ENCODE measurements at places on chromosomes 16 and 17.

DNA sequence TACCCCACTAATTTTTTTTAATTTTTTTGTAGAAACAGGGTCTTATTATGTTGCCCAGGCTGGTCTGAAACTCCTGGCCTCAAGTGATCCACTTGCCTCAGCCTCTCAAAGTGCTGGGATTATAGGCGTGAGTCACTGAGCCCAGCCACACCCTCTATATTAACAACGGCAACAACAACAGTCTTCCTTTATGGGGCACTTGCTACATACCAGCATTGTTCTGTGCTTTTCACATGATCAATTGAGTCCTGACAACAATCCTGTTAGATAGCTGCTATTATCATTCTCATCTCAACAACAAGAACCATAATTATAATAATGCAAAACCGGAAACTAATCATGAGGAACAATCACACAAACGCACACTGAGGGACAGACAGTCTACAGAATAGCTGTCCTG is 12.6 kb upstream of the ARL5C start:
- DNase-seq: no peak

DNA sequence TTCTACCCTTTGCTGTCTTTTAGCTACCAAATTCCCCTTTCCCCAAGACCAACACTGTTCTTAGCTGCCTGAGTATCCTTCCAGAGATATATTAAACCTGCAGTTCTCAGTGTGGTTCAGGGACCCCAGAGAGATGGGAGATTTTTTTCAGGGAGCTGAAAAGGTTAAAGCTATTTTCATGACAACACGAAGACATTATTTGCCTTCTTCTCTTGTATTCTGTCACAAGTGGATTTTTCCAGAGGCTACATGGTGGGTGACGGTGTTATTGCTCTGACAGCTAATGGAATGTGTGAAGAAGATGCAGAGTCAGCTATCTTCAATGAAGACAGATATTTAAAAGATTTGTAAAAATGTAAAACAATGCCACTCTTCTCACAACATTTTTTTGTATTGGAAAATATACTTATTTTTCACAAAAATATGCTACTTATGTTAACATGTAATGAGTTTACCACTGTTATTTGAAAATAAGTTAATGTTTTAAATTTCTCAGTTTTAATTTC is 69.0 kb downstream of the CFDP1 start:
- DNase-seq: no peak

- DNase-seq: no peak
These were observed 6.4 kb downstream of the STAT5A start for GRCh38 chr17:42294469-42295398.

DNA sequence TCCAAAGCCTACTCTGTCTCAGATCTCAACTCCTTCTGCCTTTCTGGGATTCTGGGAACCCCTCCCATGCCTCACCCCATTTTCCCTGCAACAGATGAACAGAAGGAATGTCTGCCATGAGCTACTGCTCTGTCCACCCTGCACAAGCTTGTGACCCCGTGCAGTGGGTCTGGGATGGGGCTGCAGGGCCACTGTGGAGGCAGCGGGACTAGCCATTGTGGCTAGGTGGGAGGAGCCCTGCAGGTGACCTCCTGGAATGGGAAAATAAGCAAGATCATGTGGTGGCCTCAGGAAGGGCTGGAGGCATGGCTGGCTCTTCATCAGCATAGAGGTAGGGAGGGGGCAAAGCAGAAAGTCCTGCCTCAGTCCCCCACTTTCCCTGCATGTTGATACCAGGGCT is 13.7 kb downstream of the PDP2 start:
- no peak for DNase-seq

DNA sequence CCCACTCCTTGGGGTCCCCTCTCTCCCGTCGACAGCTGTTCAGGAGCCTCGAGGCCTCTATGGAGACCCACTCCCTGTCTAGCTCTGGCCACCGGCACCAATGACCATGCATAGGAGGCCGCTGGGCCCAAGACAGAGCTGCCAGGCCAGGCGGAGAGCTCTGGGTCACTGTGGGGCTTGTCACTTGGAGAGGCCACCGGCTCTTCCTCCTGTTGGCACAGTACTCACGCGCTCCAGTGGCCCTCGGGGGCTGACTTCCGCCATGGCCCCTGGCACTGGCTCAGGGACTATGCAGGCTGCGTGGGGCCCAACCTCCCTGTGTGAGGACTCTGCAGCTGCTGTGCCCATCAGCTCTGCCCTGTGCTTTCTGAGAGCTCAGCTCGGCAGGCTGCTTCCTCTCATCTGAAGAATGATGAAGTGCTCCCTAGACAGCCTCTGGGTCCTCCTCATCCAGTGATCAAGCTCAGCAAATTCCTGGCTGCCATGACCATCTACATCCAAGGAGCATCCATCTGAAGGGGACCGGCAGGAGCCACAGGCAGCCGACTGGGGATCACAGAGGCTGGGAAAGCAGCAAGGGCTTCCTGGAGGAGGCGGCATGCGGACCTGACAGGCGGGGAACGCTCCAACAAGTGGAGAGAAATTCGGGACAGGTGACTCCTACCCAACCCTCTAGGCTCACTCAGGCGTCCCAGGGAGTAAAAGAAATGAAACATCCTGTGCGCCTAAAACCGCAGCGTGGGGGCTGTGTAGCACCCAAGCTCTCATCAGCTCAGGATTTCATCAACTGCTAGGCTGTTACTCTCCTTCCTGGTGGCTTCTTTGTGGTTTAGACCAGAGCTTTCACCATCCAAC is 16.8 kb downstream of the GALNS start:
- DNase-seq: no peak

DNA sequence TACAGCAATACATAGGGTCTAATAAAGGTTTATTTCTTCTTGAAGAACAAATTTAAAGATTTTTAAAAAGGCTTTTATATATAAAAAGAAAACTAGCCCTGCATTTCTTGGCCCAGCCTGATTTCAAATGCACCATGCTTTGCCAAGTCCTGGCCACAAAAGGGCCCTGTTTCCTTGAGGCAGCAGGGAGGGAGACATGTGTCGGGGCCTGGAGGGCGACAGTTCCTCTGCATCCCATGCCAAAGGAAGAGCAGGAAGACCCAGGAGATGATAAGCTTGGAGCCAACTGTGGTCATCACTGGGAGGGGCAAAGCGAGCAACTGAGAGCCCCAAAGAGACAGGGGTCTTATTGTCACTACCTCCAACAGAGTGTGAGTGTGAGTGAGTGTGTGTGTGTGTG is 571.5 kb upstream of the PSMD7 start:
- no peak for DNase-seq

- DNase-seq: no peak
These were observed 65.5 kb upstream of the DOC2B start for GRCh38 chr17:246851-247421.

- DNase-seq: no peak
These were observed 31.7 kb upstream of the DHX40 start for GRCh38 chr17:59533694-59534093.

DNA sequence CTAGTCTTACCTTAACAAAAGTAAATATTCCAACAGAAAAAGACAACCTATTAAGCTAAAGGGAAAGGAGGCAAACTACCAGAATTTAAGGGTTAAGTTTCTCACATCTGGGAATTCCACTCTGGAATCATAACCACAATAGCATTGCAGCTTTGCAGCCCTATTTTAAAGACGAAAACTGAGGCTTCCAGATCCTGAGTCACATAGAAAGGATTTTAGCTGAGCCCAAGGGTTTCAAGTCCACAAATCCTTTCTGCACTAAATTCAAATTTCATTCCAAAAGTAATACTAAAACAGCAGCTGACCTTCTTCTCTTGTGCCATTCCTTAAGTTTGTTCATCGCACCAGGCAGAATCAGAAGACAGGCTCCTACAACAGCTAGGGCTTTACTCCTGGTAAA is 17.8 kb downstream of the XYLT1 start:
- no peak for DNase-seq

DNA sequence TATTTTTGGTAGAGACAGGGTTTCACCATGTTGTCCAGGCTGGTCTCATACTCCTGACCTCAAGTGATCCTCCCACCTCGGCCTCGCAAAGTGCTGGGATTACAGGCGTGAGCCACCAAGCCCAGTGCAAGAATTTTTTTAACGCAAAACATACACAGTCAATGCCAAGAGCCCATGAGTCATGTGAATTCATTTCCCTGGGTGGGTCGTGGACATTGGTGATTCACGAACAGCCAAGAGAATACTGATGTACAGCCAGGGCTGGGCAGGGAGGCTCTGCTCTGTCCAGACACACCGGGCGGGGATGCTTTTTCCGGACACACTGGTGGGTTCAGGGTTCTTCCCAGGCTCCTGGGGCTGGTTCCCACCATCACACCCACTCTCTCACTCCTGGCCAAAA is 17.7 kb downstream of the SLC38A8 start:
- DNase-seq: no peak

- no peak for DNase-seq
These were observed 231.3 kb upstream of the CDH11 start for GRCh38 chr16:65353183-65353582.

- DNase-seq: no peak
These were observed 11.6 kb upstream of the MFAP4 start for GRCh38 chr17:19398301-19399181.

GRCh38 chr16:54649876-54650275 is 280.8 kb upstream of the IRX5 start:
- no peak for DNase-seq

DNA sequence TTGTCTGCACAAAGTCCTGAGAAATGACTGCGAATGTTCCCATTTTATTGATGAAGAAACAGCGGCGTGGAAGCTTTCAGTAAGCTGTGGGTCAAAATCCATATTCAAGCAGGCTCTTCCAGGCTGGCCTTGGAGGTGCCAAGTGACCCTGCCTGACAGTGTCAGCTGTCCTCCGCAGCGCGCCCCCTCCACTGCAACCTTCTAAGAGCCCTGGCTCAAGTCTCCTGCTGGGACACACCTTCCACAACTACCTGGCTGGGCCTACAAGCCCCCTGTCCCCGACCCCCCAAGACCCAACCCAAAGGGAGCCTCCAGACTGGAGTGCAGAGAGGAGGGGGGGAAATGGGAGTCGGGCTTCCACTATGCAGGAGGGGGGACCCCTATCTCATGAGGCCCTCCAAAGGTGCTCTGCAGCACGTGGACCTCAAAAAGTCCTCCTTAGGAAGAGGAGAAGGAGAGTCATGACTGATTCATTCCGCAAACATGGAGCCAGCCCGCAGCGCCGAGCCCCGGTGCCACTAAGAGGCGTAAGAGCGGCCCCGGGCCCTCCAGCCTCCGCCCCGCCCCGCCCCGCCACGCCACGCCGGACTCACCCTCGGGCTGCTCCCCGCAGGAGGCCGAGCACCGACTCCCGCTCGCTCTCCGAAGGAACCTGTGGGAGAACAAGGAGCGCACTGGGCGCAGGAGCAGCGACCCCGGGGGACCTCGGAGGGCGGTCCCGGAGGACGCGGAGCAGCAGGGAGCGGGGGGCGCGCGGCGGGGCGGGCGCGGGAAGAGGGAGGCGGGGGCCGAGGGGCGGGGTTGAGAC is 574 bp downstream of the MPP3 start:
- DNase-seq: no peak

- no peak for DNase-seq
These were observed 178.6 kb downstream of the NTN1 start for GRCh38 chr17:9199571-9200551.

- no peak for DNase-seq
These were observed 42.1 kb downstream of the PRSS54 start for GRCh38 chr16:58252716-58253115.

DNA sequence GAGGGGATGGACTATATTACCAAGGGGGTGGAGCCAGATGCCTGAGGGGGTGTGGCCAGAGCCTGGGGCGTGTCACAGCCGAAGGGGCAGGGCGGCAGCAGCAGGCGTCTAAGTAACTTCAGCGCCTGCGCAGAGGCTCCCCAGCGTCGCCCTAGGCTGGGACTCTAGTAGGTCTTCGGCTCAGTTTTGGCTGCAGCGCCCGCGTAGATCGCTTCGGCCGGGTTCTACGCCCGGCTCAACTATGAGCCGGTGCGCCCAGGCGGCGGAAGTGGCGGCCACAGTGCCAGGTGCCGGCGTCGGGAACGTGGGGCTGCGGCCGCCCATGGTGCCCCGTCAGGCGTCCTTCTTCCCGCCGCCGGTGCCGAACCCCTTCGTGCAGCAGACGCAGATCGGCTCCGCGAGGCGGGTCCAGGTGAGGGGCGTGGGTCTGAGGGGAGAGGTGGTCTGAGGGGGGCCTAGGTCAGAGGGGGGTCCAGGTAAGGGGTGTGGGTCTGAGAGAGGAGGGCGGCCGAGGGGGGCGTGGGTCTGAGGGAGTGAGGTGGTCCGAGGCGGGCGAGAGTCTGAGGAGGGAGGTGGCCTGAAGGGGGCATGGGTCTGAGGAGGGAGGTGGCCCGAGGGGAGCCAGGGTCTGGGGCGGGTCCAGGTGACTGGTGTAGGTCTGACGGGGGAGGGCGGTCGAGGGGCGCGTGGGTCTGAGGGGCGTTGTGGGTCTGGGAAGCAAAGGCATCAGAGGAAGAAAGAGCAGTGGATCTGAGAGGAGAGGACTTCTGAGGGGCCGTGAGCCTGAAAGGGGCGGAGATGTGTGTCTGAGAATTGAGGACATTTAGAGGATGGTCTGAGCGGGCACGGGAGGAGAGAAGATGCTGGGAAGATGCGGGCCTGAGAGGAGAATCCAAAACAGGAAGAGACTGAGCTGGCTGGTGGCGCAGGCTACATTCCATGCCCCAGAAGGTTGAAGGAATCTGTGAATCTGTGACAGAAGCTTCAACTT is at the start of gene LPCAT2:
Gene LPCAT2 (plus strand): TSS at position 132 of the 991 bp plus-strand sequence. CDS start 110 bp downstream, at position 242.
- no peak for DNase-seq

DNA sequence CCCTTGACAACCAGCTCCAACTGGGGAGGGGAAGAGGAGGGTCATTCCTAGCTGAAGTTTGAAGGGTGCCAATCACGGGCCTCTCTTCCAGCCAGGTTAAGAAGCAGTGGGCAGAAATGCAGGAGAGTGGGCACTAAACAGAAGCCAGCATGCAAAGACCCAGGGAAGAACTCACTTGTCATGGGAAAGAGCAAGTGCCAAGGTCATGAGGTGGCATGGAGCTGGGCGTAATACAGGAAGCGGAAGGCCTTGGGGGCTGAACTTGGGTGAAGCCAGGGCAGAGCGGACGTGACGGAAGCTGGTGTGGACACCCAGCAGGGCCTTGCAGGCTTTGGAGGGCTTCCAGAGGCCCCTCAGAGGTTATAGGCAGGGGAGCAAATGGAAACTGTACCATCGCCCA is 302.1 kb downstream of the MAF start:
- DNase-seq: no peak
